ENCODE measurements at places on chromosomes 12 and 14.

DNA sequence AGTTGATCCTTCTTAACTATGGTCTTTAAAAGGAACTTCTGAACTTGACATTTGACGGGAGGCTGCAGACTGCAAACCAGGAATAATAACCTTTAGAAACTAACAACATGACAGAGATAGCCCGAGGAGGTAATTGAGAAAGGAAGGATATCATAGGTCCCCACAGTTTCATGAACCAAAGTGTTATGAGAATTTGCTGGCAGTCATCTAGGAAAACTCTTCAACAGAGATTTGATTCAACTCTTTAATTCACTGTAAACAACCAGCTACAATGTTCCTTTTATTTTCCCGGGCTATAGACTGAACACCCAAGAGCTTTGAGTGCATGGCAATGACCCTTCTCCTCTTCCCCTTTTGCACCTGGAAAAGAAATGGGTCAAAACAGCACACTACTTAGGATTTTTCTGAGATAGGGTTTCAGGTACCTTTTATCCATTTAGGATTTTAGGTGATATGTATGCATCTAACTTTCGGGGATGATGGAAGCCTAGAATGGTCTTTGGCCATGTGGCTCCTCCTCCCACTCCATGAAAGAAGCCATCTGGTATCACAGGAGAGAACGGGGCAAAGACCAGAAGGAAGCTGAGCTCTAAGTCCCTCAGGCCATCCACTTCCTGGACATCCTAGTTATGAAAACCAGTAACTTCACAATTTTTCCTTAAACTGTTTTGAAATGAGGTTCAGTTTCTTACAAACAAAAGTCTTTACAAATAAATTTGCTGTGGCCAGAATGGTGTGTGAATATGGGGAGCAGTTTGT, 23.0 kb downstream of the GLT8D2 start:
- DNase-seq = no peak

DNA sequence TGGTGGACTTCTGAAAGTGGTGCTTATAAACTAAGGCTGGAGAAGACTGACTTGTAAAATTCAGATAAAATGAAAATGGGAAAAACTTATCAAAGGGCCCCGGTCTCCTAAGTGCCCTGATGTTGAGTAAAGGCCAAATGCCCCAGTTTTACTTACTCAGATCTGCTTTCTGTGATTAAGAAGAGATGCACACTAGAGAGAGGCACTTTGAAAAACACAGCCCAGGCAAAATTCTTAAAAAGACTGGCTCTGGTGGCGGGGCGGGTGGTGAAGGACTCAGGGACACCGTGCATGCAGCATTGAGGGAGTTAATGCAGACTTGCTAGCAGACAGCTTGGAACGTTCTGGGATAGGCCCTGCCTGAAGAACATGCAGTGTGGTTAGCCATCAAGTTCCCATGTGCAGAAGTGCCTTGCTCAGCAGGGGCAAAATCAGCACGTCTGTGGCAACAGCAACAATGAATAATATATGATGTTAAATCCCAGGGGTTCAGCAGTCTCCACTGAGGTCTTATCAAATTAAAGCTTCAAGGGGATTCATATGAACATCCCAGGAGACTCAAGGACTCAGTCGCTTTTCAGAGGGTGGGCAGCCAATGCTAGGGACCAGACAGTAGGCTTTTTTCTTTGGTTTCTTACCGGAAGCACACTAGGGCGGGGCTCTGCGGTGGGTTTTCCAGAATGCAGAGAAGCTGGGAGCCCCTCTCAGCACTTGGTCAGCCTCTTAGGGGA, 105.0 kb downstream of the DAD1 start:
- DNase-seq = no peak

- no peak for DNase-seq
These were observed 74.9 kb upstream of the CPM start for GRCh38 chr12:69007855-69008351.

DNA sequence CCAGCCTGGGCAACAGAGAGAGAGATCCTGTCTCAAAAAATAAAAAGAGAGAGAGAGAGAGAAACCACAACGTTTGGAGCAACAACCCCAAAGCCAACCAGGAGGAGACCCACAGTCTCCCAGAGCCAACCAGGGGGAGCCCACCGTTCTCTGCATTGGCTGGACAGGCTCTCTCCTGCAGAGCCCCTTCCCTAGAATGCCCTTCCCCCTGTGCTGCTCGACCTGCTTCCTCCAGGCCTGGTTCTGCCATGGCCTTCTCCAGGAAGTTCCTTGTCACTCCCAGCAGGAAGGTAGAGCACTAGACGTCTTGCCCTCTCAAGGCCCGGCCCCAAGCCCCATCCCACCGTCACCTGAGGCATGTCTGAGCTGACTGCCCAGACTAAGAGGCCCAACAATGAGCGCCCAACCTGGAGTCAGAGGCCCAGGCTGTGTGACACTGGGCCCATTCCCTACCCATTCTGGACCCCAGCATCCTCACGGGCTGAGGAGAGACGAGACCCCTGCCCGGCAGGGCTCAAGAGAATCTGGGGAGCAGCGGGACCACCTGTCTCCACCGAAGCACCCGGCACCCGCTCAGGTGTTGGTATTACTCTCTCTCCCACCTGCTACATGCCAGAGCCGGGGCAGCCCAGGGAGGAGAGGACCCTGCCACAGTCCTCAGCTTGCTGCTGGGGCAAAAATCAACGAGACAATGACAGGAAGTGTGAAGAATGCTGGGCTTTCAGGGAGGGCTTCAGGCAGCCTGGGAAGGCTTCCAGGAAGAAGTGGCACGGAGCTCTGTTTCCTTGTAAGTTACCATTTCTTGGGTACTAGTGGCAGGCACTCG, 61.2 kb downstream of the DIO3 start:
- no peak for DNase-seq

DNA sequence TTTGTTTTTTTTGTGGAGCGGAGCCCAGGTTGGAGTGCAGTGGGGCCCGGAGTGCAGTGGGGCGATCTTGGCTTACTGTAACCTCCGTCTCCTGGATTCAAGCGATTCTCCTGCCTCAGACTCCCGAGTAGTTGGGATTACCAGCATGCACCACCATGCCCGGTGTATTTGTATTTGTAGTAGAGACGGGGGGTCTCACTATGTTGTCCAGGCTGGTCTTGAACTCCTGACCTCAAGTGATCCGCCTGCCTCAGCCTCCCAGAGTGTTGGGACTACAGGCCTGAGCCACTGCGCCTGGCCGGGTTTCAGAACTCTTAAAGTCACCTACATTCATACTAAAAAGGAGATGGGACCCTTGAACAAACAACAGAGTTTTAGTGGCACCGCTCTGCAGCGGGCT, 52.7 kb downstream of the KRT80 start:
- DNase-seq = no peak

DNA sequence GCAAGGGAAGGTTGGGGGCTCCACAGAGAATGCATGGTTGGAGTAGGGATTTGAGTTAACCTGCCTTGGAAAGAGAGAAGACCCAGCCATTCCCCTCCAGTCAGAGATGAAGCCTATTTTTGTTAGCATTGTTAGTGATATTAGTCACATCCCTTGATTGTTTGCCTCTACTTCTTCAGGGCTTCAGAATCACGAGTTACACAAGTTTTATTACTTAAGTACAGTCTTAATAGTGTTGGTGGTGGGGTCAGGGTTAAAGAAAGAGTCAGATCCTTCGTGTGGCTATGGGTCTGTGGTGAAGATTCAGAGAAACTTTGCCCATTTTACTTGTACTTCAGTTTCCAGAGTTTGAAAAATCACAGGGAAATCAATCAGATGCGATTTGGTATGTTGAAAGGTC, 363.1 kb downstream of the LRIG3 start:
- no peak for DNase-seq

GRCh38 chr14:84028080-84028604, 1501.8 kb upstream of the FLRT2 start:
- DNase-seq = no peak

Measured in stimulated activated naive CD4-positive, alpha-beta T cell (primary cell).